ENCODE measurements at places on chromosomes 13 and 19. TPM values are rescaled to one million over a fixed set of nuclear protein-coding genes. Genes with fewer than 3 reads are reported as not detected.

- no peaks in the 10 kb centered on the region for H3K36me3 ChIP-seq
- no peak for DNase-seq
- no peaks in the 10 kb centered on the region for H3K4me1 ChIP-seq
These were observed 562.9 kb downstream of the MYO16 start for GRCh38 chr13:109192306-109192705.

DNA sequence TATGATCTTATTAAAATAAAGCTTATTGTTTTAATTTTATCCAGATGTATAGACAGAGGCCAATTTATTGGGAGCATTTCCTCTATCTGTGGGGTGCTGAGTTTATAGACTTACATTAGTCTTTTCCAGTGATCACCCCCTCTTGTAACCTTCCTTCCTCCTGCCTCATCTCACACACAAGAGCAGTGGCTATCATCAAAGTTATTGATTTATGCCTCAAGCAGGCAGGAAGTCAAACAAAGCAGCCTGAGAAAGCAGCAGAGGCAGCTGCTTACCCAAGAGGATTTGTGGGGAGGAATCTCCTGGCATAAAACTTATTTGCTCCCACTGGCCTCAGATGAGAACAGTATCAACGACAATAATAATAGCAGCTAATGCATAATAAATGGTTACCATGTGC is 26.3 kb upstream of the DCLK1 start:
- H3K4me3 ChIP-seq, result no peak overlapping the region
- DNase-seq, result no peak
- H3K36me3 ChIP-seq, result no peaks in the 10 kb centered on the region
- H3K4me1 ChIP-seq, result no peaks in the 10 kb centered on the region

- H3K27me3 ChIP-seq, result no peaks in the 10 kb centered on the region
- H3K36me3 ChIP-seq, result no peaks in the 10 kb centered on the region
- no peaks in the 10 kb centered on the region for H3K4me1 ChIP-seq
- no peak overlapping the region for H3K4me3 ChIP-seq
These were observed 298.8 kb downstream of the LMO7 start for GRCh38 chr13:75934889-75935288.

DNA sequence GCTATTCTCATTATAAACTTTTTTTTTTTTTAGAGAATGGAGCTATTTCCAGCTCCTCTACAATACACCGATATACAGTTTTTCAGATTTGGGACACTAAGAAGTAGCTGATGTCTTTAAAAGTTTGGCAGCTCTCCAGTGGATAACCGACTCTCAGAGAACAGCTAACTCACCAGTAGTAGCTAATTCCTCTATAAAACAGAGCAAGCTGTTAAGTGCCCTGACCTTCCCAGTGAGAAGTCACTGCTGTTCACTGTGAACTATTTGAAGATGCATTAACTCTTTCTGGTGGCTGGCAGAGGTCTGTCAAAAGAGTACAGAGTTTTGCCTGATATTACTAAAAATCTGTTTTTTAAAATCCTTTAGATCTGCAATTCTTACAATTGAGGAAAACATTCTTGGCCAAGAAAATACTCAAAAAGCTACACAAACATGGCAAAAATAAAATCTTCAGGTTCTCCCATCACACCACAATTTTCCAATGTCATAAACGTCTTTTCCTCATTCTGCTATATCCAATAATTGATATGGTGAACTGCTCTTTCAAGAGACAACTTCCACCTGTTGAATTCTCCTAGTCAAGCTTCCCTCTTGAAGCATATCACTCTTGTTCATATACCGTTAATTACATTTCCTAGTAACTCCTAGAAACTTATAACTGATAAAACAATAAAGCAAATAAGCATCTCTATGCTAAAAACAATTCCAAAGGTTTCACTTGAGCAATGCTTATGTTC is 44.2 kb downstream of the TBC1D4 start:
- H3K27ac ChIP-seq, result no peak overlapping the region
- DNase-seq, result no peak
- no peak overlapping the region for H3K4me3 ChIP-seq

DNA sequence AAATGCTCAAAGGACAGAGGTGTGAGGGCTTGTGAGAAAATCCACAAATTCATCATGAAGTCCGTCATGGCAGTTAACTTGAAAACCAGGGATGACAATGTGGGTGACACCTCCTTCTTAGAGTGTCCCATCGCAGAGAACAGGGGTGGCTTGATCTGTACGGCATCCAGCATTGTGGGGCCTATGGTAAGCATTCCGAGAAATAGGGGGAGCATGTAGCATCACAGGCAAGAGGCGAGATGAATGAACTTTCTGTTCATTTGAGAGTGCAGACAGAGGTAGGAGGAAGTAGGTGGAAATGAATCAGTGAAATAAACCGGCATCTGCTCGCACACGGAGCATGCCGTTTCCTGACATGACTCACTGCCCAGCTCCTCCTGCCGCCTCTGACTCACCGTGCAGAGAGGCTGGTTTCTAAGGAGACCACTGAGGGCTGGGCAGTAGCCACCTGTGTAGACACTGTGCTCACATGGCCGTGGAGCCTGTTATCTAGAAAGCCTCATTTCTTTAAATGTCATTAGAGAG is 339.0 kb downstream of the RFC3 start:
- peak overlapping the region; percentile 72 for H3K27ac ChIP-seq
- peaks cover 25% of the 10 kb centered on the region for H3K4me1 ChIP-seq
- H3K27me3 ChIP-seq, result peaks cover 22% of the 10 kb centered on the region
- peak overlapping the region; percentile 34 for H3K4me3 ChIP-seq
- peak; percentile 84 for DNase-seq

GRCh38 chr19:39814595-39814994 is 19.4 kb downstream of the DYRK1B start:
- peaks cover 9% of the 10 kb centered on the region for H3K4me1 ChIP-seq
- no peak overlapping the region for H3K4me3 ChIP-seq
- no peak overlapping the region for H3K27ac ChIP-seq
- peaks cover 3% of the 10 kb centered on the region for H3K36me3 ChIP-seq
- no peak for DNase-seq

DNA sequence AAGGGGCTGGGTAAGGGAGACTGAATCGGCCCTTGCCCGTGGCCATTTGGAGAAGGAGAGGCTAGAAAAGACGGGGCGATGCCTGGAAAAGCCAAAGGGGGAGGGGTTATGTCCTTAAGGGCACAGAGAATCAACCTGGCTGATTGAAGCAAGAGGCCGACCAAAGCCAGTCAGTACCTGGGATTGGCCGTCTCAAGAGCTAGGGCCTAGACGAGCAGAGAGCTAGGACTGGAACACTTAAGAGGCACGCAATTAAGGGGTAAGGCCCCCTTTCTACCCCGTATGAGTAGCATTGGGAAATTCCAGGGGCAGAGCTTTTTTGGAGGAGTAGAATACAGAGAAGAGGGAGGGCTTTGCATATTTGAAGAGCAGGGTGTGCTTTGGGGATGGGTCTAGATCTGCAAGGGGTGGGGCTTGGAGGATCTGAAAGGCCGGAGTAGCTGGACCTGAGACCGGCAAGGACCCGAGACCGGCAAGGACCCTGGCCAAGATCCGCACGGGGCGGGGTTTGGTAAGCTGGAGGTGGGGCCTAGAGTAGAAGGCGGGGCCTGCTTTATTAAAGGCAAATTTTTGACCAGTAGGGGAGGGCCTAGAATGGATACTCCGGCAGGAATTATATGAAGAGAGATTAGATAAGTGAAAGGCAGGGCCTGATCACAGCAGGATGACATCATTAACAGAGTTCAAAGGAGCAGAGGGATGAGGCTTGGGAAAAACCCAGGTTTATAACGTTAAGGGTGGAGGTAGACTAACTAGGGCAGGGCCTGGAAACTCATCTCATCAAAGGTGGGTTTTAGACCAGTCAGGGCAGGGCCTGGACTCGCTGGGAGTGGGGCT is 10.7 kb upstream of the CACNG6 start:
- H3K27me3 ChIP-seq, result peaks cover 41% of the 10 kb centered on the region
- H3K4me3 ChIP-seq, result no peak overlapping the region
- H3K36me3 ChIP-seq, result peaks cover 8% of the 10 kb centered on the region
- H3K4me1 ChIP-seq, result peaks cover 12% of the 10 kb centered on the region

The GARIN5A gene
- total RNA-seq, result not detected

The CDC42EP5 gene
- total RNA-seq, result not detected
